ENCODE measurements at places on chromosomes 3 and 15.

DNA sequence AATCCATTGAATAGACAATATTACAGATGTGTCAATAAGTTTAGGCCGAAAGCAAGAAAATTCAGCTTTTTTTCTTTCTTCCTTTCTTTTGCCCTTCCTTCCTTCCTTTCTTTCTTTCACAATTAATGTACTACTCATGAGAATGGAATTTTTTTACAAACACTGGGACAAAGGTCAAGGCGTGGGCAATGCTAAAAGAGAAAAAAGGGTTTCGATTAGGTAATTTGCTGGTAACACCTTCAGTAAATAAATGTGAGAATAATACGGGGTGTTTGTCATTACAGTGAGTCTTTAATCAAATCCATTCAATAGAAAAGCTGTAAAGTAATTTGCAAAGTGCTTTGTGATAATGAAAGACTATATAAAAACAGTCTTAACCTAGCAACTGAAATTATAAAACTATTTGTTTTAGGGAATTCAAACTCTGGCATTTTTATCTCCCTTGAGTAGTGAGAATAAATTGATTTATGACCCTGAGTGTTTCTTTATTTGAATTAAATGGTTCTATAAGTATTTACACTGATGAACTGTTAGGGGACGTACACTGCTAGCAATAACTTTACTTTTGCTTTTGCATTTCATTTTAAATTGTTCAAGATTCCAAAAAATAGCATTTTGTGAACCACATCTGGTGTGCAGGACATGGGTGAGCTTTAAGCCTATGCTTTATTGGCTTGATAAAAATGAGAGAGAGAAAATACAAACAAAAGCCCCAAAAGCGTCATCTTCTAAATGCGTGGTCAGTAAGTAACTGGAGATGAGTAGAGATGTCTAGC lies 104.2 kb upstream of the THRB start:
- DNase-seq: no peak
- no peaks in the 10 kb centered on the region for H3K27me3 ChIP-seq
- H3K27ac ChIP-seq: no peak overlapping the region
- no peaks in the 10 kb centered on the region for H3K36me3 ChIP-seq
- H3K4me1 ChIP-seq: no peaks in the 10 kb centered on the region

GRCh38 chr3:147538034-147538433 lies 128.9 kb downstream of the ZIC1 start:
- no peaks in the 10 kb centered on the region for H3K27me3 ChIP-seq
- no peak overlapping the region for H3K4me3 ChIP-seq
- no peak for DNase-seq
- H3K27ac ChIP-seq: no peak overlapping the region
- H3K4me1 ChIP-seq: no peaks in the 10 kb centered on the region

- no peaks in the 10 kb centered on the region for H3K36me3 ChIP-seq
- DNase-seq: no peak
- H3K27me3 ChIP-seq: no peaks in the 10 kb centered on the region
- H3K4me3 ChIP-seq: peak overlapping the region; percentile 63
- H3K4me1 ChIP-seq: no peaks in the 10 kb centered on the region
Measured at GRCh38 chr3:114057011-114057347, 442 bp downstream of the QTRT2 start.

- no peak overlapping the region for H3K4me3 ChIP-seq
- H3K27me3 ChIP-seq: no peaks in the 10 kb centered on the region
- peaks cover 3% of the 10 kb centered on the region for H3K36me3 ChIP-seq
- H3K4me1 ChIP-seq: no peaks in the 10 kb centered on the region
- no peak overlapping the region for H3K27ac ChIP-seq
- no peak for DNase-seq
Measured at GRCh38 chr3:132507657-132508056, 89.4 kb upstream of the ACKR4 start.

- no peak overlapping the region for H3K27ac ChIP-seq
- no peak for DNase-seq
- H3K4me1 ChIP-seq: no peaks in the 10 kb centered on the region
- H3K36me3 ChIP-seq: no peaks in the 10 kb centered on the region
- no peaks in the 10 kb centered on the region for H3K27me3 ChIP-seq
Measured at GRCh38 chr3:177488740-177489139, 291.5 kb upstream of the TBL1XR1 start.

GRCh38 chr3:106750092-106750491 lies 627.1 kb upstream of the CCDC54 start:
- no peak overlapping the region for H3K27ac ChIP-seq
- no peak overlapping the region for H3K4me3 ChIP-seq
- H3K27me3 ChIP-seq: no peaks in the 10 kb centered on the region
- DNase-seq: no peak
- no peaks in the 10 kb centered on the region for H3K36me3 ChIP-seq

- H3K4me3 ChIP-seq: no peak overlapping the region
- no peaks in the 10 kb centered on the region for H3K27me3 ChIP-seq
- peaks cover 2% of the 10 kb centered on the region for H3K4me1 ChIP-seq
- H3K27ac ChIP-seq: no peak overlapping the region
Measured at GRCh38 chr3:101244212-101244575, 76.2 kb downstream of the IMPG2 start.

GRCh38 chr3:167305340-167305890 lies 74.7 kb downstream of the ZBBX start:
- no peak for DNase-seq
- H3K4me3 ChIP-seq: no peak overlapping the region
- H3K4me1 ChIP-seq: no peaks in the 10 kb centered on the region
- no peak overlapping the region for H3K27ac ChIP-seq

DNA sequence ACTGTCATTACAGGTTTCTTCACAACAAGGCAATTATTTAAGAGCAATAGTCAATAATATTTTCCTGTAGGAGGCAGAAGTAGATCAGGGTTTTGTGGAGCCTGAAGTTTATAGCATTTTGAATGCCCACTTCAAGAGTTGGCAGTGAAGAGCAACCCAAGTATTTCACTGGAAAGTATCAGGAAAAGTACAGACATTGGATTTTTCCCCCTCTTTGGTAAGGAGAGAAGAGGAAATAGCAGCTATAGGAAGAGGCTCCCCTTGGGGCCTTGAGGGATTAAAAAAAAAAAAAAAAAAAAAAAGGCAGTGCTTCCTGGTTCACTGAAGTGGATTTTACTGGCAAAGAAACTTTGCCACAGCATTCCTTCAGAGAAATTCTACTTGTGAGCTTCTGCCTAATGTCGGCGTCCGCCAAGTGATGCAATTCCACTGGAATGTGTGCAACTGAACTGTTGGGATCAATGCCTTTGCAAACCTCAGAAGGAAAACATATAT lies 5.7 kb upstream of the CNTN6 start:
- H3K27me3 ChIP-seq: no peaks in the 10 kb centered on the region
- H3K36me3 ChIP-seq: no peaks in the 10 kb centered on the region
- no peaks in the 10 kb centered on the region for H3K4me1 ChIP-seq
- DNase-seq: no peak
- no peak overlapping the region for H3K27ac ChIP-seq

- no peaks in the 10 kb centered on the region for H3K27me3 ChIP-seq
- H3K4me3 ChIP-seq: no peak overlapping the region
- H3K27ac ChIP-seq: no peak overlapping the region
- peaks cover 3% of the 10 kb centered on the region for H3K4me1 ChIP-seq
- no peak for DNase-seq
Measured at GRCh38 chr15:57133127-57133968, 214.9 kb downstream of the TCF12 start.

GRCh38 chr3:15283702-15284101 lies 48.7 kb downstream of the SH3BP5 start:
- H3K27ac ChIP-seq: no peak overlapping the region
- H3K4me3 ChIP-seq: no peak overlapping the region
- no peaks in the 10 kb centered on the region for H3K36me3 ChIP-seq

Data from iPS DF 6.9 (cell line).